ENCODE measurements at places on chromosomes 11 and 22.

GRCh38 chr11:69007975-69008381, 5.1 kb downstream of the MRGPRF start:
- no peak for DNase-seq

DNA sequence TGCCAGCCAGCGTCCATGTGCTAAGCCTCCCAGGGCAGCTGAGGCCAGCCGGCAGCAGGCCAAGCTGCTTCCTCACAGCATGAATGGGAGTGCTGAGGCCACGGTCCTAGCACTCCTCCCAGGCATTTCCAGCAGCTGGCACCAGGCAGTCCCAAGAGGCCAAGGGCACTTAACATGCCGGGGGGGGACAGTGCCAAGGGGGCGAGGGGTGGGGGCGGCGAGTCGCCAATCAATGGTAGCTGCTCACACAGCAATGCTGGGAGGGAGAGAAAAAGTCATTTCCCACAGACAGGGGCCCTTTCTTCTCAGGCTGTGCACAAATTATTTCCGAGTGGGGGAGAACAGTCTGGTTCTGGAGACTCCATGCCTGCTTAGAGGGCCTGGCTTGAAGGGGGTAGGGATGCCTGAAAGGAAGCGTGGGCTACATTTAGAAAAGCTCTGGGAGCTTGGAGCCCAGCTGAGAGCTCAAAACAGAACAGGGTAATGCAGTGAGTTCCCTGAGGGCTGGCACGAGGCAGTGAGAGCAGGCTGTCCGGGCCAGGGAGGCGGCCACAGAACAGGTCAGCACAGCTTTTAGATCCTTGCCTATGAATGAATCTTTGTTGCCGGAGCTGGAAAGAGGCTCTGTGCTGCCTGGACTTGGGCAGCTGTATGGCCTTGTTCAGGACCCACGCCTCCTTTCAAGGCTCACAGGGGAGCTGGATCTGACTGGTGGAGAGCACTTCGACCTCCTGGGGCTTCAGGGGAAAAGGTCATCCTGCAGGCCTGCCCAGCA, 14.4 kb upstream of the TBC1D10A start:
- no peak for DNase-seq

GRCh38 chr11:12319988-12320387, 57.4 kb upstream of the PARVA start:
- DNase-seq, result no peak

GRCh38 chr22:46436595-46437175, 100.7 kb downstream of the CELSR1 start:
- DNase-seq, result peak; percentile 6

- no peak for DNase-seq
These were observed 2.2 kb downstream of the CPT1B start for GRCh38 chr22:50576070-50576469.

- no peak for DNase-seq
These were observed 120.4 kb upstream of the RAG2 start for GRCh38 chr11:36718451-36718850.

DNA sequence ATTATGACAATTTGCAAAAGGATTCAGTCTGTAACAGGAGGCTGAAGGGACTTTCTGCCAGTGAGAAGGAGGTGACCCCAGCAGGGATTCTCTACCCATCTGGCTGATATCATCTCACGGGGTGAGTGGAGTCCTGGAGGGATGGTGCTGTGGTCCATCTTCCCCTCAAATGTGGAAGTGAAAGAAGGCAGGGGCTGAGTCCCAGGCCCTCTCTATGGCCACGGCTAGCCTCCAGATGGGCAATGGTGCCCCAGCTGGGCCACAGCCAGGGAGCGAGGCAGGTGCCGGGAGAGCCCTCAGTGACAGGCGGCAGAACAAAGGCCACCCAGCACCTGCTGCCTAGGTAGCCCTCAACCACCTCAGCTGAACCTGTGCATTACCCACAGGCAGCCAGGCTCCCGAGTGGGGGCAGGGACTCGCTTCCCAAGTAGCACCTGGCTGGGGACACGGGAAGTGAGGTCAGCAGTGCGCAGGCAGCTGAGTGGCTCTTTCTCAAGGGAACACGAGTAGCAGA, 6.7 kb downstream of the NECTIN1 start:
- DNase-seq, result no peak

GRCh38 chr11:131066551-131066950, 150.3 kb upstream of the SNX19 start:
- DNase-seq, result no peak

- DNase-seq, result no peak
These were observed 40.1 kb upstream of the CARD18 start for GRCh38 chr11:105179542-105180278.

GRCh38 chr11:131391176-131391575, 20.8 kb downstream of the NTM start:
- no peak for DNase-seq

DNA sequence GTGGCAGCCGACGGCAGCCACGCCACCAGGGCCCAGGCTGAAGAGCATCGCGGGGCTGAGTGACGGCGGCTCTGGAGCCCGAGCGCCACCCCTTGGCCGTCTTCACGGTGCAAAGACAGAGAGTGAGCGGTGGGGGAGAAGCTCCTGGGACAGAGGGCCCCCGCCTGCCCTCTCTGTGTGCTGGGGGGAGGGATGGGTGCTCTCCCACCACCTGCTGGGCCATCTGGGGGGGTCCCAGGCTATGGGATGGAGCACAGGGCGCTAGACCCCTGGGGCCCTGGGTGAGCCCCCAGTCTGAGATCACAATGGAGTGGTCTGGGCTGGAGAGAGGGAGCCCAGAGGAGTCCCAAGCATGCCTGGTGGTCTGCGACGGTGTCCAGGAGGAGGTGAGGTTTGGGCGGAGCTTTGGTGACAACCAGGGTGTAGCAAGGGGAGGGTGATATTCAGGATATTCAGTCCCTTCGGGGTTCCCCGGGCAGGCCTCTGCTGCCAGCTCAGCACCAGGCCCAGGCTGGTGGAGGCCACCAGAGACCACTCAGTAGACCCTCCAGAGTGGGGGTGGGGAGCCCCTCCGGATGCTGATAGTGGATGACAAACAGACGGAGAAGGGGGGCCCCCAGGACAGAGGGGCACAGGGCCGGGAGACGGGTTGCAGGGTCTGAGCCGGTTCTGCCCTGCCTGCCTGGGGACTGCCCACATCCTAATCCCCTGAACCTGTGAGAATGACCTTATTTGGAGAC, 78.1 kb upstream of the PRR5 start:
- no peak for DNase-seq

DNA sequence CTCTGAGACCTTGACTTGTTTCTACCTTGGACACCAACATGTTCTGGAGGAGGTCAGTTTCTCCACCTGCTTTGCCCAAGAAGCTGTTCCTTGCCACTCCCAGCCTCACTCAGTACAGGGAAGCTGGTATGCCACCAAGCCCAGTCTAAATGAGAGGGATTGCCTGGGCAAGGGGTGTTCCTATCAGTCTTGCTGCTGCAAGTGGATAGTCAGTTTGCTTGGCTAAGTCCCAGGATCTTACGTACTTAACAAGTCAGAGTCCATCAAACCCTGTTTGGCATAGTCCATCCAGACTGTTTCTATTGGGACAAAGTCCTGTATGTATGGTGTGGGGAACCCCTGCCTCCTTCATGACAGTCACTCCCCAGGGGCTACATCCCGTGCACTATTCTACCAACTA, 66.6 kb downstream of the RPL27A start:
- no peak for DNase-seq

GRCh38 chr22:49320714-49321476, 506.8 kb downstream of the BRD1 start:
- no peak for DNase-seq

DNA sequence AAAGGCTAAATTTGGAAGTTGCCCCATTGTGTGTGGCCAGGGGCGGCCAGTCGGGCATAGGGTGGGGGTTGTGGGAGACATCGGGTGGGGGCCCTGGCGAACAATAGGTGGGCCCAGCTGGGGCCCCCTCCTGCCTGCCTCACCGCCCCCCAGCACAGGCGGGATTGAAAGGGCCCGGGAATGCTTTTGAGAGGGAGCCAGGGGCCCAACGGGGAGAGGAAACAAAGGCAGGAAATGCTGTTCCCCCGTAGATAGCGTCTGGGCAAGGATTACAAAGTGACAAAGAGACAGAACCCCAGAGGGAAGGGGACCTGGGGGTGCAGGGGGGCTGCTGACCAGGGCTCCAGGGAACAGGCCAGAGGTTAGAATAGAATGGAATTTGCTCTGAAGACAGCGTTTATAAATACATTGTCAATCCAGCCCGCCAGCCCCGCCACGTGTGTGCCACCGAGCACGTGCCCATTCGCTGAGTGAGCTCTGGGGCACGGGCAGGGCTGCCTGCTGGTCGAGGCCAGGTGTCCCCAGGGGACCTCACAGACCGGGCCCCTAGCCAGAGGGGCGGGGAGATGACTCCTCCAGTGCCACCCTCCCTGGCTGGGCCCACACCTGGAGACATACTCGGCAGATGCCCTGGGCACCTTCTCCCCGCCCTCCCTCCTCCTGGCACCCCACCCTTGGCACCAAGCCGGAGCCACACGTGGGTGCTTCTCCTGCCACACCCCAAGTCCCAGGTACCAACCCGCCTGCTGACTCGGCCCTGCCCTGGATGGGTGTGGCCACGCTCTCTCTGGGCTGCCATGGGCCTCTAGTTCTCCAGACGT, 9.7 kb downstream of the PDGFB start:
- DNase-seq, result no peak

- DNase-seq, result peak; percentile 90
These were observed 8.9 kb downstream of the DERL3 start for GRCh38 chr22:23829845-23830372.

DNA sequence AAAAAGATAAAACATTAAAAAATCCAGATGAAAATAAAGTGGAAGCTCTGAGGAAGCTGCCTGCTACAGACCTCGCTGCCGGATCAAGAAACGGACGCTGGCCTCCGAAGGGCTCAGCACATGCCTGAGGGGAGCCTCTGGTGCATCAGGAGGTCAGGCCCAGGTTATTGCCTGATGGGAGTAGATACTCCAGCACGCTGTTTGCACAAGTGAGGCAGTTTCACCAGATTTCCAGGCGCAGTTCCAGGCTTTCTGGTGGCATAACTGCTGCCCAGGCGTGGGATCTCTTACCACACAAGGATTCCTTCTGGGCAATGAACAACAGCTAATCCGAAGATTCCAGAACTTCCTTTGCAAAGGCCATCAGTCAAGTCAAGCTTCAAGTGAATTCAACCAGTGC, 154.2 kb downstream of the MPPED1 start:
- no peak for DNase-seq
